Stimulated activated CD8-positive, alpha-beta memory T cell treated with anti-CD3 and anti-CD28 coated beads, Interleukin-15, amount 100 ng/mL, for 4 hours (primary cell): ENCODE measurements at places on chromosomes 4 and X.

- DNase-seq = no peak
Observed at GRCh38 chr4:45944000-45944399, 179.9 kb downstream of the GABRG1 start.

DNA sequence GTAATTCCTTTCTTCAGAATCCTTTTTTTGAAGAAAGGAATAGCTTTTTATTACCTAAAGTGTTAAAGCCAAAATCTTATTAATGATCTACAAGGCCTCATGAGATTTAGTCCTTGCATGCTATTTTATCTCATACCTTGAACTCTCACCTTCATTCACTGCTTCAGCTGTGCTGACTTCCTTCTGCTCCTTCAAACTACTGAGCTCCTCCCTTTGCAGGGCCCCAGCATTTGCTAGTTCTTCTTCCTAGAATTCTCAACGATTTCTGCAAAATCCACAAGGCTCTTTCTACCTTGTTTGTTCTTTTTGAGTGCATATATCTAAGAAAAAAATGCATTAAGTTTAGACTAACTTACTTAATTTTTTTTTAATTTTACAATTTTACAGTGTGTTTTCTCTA lies 619.5 kb downstream of the EPHA5 start:
- no peak for DNase-seq

GRCh38 chr4:26052663-26053541 lies 138.9 kb downstream of the SMIM20 start:
- no peak for DNase-seq

GRCh38 chr4:8735236-8736089 lies 136.2 kb downstream of the HMX1 start:
- DNase-seq = no peak

DNA sequence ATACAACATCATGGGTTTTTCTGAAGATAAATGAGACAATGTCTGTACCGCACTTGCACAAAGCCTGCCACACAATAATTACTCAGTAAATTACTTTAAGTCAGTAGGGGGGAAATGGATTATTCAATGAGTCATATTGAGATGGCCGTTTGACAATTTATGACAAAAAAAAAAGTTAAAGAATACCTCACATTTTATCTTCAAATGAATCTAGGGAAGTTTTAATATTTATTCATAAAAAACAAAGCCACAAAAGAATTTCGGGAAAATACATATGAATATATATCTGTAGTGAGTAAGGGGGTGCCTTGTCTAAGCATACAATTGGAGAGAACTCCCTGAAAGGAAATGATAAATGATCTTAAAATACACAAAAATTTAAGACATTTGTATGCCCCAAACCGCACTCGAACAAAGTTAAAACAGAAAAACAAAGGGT lies 197.0 kb upstream of the SLC7A11 start:
- DNase-seq = no peak

- DNase-seq = no peak
Observed at GRCh38 chr4:183012879-183013729, 86.0 kb upstream of the WWC2 start.

DNA sequence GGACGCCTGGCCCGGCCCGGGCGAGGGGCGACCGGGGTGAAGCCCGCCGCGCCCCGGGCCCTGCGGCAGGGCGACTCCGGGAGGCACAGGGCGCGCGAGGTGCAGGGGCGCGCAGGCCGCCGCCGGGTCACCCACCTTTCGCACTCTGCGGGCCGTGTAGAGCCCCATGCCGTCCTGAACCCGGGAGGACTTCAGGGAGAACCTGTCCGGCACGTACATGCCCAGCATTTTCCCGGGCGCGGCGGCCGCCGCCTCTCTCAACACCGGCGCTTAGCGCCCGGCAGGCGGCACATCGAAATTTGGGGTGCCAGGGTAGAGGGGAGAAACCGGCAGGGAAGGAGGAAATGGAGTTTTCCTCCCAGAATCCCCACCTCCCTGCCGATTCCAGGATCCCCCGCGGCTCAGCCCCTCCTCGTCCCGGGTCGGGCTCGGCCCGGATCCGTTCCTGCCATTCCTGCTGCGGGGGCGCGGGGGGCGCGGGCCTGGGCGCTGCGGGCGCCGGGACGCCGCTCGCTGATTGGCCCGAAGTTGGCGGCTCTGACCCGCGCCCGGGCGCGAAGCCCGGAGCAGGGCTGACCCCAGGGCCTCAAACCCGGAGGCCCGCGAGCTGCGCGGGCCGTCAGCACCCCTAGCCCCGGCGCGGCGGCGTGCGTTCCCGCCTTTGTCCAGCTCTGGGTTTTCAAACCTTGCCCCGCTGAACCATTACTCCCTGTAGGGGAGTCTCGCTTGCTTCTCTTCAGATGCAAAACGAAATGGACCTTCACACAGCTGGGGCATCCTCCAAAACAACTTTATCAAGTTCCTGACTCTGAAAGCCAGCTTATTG lies at the start of gene PRDM5:
PRDM5 (minus strand) TSS at position 346 of the 826 bp plus-strand sequence; CDS start at position 228, 118 bp downstream.
- DNase-seq = no peak

DNA sequence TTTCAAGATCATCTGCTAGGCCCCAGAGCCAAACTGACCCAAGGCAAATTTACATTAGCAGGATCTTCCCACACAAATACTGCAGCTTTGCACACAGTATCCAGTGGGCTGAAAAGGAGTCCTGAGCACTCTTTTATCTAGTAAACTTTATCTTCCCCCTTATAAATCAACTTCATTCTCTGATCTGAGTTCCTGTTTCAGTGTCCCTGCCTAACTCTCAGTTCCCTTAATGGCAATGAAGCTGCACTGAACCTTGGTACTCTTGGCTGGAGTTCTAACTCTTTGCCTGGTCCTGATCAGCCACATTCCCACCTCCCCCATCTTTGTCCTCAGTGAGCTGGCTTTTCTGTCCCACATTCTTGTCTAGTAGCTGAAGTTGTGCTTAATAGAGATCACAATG lies 37.4 kb downstream of the EDA2R start:
- no peak for DNase-seq

DNA sequence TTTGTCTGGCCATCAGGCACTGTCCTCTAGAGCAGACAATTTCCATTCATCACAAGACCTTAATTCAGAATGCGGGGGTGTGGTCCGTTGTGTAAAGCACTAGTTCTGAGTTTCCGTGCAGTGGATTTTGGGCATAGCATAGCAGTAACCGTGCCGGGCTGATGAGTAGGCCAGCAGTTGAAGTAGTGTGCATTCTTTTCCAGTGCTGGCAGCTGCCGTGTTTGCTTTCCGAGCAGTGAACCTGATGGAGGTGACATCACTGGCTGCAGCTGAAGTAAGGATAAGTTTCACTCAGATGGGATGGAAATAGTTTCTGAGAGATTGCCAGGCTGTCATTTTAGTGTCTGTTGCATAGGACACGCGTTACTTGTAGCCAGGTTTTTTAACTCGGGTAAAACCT lies 107.0 kb upstream of the STIM2 start:
- no peak for DNase-seq

- no peak for DNase-seq
Observed at GRCh38 chrX:46029777-46030176, 515.4 kb downstream of the ZNF674 start.

DNA sequence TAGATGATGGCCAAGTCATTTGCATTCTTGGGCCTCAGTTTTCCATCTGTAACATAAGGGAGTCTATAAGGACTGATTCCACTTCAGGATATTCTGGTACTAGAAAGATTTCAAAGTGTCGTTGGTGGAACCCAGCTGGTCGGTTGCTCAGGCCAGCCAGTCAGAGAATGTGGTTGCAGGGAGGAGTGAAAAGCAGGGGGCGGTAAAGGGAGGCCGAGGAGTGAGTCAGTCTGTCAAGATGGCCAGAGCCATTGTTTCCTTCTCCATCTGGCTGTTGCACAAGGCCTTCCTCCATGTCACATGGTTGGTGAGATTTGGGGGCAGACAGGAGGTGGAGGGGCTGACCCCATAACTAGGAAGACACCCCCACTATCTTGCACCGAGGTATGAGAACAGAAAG lies 38.2 kb downstream of the STARD8 start:
- DNase-seq = no peak

DNA sequence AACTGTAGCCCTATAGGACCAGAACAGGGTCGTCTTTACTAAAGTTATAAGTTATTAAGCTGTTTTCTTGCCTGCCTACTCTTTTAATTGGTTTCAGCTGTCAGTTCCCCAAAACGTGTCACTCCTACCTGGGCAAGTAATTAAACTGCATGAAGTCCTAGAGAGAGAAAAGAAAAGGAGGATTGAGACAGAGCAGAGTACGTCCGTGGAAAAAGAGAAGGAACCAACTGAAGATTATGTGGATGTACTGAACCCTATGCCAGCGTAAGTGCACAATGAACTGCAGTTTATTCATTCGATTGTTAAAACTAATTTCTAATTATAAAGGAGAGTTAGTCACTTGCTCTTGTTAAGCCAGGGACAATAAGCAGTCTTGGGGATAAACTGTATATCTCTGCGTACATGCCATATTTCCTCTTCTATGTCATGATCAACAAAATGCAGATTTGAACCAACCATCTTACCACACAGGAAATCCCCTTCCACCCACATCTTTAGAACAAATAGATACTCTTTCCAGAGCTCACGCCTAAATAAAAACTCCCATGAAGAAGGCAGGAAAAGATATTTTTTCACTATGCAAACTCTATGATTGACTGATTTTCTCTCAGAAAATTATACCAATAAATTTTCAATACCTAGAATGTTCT lies 22.8 kb downstream of the STAP1 start:
- no peak for DNase-seq

DNA sequence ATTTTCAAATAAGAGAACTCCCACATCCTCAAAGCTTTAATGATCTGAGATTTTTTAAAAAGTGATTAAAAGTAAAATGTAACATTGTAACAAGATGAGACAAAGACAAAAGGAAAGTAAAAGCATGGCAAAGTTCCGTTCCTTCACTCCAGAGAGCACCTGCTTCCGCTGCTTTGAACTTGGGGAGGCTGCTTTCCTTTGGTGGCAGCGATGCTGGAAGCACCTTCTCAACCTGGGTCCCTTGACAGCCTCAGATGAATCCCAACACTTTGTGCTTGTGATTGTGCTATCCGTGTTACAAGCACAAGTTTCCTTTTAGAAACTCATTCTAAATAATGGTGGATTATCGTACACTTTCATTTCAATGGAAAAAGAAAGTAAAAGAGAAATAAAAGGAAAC lies 59.7 kb downstream of the HADH start:
- DNase-seq = no peak

DNA sequence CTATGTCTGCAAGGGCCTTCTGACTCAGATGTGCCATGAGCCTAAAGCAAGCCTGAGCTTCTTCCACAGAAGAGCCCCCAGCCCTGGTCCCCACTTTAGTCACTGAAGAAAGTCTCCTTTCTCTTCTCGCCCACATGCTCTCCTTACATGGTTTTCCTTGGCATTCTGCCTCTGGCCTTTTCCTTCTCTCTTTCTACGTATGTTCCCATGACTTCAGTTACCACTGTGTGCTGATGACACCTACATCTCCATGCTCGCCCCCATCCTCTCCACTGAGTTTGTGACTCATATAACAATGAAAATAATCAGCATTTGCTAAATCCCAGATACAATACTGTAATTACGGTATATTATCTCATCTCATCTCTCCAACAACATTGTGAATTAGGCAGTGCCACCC lies 149.3 kb downstream of the AMMECR1 start:
- DNase-seq = no peak

- no peak for DNase-seq
Observed at GRCh38 chrX:71510161-71510560, 22.7 kb upstream of the OGT start.

GRCh38 chr4:55517526-55518229 lies 29.0 kb downstream of the CLOCK start:
- no peak for DNase-seq

DNA sequence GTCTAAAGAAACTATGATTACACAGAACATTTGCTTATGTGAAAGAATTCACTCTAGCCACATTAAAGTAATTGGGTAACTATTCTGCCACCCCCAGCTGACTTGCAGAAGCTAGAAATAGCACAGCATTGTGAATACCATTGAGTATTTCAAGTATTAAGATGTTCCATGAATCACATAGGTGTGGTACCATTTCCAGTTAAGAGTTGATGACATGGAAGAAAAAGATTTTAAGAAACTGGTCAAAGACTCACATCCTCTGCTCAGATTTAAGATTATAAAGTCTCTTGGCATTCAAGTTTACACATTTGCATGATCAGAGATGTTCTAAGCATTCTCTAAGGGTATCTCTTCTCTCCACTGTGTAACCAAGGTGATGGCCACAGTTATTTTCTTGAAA lies 287.5 kb downstream of the CAMK2D start:
- no peak for DNase-seq

- DNase-seq = no peak
Observed at GRCh38 chr4:24003926-24004325, 114.1 kb upstream of the PPARGC1A start.

GRCh38 chr4:105859233-105859632 lies 36.0 kb upstream of the NPNT start:
- DNase-seq = no peak

GRCh38 chr4:16261313-16261878 lies 35.1 kb upstream of the TAPT1 start:
- DNase-seq = no peak

- no peak for DNase-seq
Observed at GRCh38 chr4:89212666-89213381, 94.8 kb downstream of the GPRIN3 start.

DNA sequence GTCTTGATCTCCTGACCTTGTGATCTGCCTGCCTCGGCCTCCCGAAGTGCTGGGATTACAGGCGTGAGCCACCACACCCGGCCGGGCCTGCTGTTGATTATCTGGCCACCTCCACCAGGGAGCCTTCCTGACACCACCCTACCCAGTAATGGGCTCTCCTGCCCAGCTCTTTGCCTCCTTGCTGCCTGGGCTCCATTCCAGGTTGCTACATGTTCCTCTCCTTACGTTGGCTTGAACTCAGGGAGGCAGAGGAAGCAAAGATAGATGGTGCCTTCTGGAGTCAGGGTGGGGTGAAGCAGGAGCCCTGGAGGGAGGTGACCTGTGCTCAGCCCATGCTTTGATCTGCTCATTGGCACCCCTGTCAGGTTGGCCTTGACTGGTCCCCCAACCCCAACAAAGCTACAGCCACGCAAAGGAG lies 26.3 kb downstream of the FLNA start:
- no peak for DNase-seq

GRCh38 chr4:85078016-85078415 lies 111.5 kb upstream of the WDFY3 start:
- no peak for DNase-seq

DNA sequence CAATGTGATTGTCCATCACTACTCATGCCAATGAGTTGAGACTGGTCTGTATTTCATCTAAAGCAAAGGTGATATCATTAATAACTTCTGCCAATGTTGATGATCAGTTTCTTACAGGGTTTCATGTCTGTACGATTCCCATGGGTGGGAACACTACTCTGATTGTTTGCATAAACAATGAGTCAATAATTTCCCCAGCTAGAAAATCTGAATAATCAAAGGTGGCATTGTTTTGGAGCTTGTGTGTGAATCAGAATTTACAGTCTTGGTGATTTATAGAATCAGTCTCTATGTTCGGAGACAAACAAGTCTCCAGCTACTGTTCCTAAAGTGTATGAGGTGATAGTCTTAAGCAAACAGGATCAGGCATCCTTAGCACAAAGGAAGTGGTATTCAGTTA lies 35.5 kb upstream of the PARM1 start:
- DNase-seq = no peak

DNA sequence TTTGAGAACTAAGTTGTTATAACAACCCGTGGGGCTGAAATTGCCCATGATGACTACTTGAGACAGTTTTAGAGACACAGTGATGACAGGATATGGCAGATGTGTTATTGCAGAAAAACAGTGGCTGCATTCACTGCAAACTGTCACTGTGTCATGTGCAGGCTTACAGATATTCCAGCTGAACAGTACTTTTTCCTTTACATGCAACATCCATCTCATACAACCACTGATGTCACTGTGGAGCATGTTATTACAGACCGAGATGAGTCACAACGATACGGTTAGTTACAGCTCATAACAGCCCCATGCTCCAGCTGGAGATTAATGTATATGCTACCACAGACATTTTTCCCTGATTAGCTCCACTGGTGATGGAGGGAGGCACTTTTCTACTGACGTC lies 207.4 kb downstream of the TMA16 start:
- DNase-seq = no peak
